ENCODE measurements at places on chromosomes 2 and 18.
A peak's percentile ranks its signal among the peaks of the same experiment; 100 is the strongest.

DNA sequence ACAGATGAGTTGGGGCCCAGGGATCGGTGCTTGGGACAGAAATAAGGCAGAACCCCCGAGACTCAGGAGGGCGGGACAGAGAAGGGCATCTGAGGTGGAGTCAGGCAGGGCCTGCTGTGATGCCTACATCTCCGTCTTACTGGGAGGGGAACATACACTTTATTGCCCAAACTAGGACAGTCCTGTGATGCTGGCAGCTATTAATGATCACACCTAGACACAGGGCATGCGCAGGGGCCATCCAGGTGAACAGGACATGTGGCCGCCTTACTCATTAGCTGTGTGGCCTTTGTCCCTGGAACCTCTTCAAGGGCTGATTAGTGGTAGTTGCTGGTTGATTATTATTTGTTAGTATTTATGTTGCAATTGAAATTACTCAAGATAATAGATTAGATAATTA, 33.2 kb downstream of the MLPH start:
- DNase-seq, result no peak

- no peak for DNase-seq
These were observed 1624.2 kb downstream of the LRP1B start for GRCh38 chr2:140506606-140507005.

GRCh38 chr2:144370937-144371584, 148.9 kb downstream of the ZEB2 start:
- no peak for DNase-seq

- DNase-seq, result no peak
These were observed 146.1 kb upstream of the DLX2 start for GRCh38 chr2:172248785-172249187.

DNA sequence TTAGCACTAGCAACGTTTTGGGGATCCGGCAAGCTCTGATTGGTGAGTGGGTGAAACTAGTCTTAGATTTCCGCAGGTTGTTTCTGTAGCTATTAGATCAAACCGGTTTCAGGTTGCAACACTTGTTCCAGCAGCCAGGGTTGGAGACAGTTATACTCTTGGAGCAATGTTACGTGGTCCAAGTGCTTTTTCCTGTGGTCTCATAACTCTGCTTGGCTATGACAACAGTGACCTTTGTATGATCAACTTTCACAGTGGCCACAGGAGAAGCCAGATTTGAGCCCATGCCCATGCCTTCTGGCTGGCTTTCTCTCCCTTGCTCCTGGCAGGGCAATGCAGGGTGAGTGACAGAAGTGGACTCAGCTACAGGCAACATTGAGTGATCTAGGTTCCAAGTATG, 84.5 kb upstream of the TAF1B start:
- no peak for DNase-seq

- no peak for DNase-seq
These were observed 5.2 kb downstream of the IL37 start for GRCh38 chr2:112916145-112916571.

DNA sequence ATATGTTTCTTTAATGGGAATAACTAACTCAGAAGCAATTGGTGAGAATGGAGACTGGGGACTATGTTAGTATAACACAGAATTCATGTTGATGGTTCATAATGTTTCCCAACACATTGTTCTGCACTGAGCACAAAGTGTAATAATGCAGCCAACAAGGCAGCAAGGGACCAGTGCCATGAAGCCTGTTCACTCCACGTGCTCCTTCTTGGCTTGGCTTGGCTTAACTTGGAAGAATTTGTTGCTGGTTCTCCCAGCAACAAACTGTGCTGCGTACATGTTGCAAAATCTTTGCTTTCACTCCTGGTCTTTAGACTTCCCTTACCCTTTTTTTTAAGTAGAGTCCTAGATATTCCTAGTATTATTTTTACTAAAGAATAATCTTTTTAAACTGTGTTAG, 129.7 kb downstream of the MAP3K20 start:
- DNase-seq, result no peak

DNA sequence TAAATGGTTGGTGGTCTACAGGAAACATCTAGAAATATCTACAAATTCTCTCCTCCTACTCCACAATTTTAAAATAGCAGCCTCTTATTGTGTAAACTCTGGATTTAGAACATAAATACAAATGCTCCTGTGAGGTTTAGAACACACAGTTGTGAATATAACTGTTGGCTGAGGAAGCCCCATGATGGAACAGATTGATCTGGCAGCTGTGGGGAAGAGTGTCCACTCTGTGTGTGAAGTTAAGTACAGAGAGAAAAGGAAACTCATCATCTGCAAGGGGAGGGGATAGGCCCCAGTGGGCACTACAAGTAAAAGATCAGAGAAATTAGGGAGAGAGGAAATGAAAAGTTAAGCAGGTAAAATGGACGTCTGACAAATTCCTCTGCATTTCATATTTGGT, 422.7 kb upstream of the FSHR start:
- no peak for DNase-seq

DNA sequence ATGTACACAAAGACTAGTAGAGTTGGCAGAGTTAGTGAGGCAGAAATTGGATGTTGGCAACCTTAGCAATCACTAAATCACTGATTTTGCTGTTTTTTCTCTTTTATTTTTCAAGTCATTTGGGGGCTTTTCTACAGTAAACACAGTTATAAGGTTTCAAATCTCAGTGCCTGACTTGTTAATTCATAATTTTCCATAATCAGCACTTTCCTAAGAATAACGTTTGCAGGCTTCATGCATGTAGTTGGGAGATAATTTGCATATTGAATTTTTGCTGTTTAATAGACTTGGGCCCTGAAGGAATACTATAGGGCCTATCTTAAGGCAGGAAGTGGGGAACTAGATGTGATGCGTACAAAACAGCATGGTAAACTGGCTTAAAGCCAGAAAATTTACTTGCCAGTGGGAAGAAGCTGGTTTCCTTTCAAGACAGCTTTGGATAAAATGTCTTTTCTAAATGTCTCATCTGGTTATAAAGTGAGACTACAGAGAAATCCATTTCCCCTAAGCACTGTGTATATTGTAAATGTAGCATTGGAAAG, 127.2 kb upstream of the SMIM21 start:
- no peak for DNase-seq

DNA sequence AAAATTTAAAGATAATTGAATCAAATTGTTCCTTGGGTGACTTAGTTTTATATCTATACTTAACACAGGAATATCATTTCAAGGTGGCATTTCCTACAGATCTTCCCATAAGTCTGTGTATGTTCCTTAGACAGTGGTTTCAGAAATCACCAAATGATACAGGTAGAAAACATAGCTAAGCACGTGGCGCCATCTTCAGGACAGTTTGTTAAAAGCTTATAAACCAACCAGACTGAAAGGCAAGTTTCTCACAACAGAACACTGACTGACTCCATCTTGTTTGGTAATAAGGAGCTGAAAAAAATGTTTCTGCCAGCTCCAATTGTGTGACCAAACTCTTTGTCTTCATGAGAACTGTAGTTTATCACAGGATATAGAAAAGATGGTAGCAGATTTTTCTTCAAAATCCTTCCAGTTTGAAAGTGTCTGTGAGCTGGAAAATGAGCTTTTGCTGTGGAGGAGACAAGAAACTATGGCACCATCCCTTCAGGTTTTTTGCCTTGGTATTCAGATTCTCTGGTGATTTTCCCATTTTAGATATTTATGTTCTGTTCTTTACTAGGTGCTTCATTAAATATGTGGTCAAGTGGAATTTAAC, 34.8 kb upstream of the NEUROD1 start:
- peak; percentile 68 for DNase-seq

DNA sequence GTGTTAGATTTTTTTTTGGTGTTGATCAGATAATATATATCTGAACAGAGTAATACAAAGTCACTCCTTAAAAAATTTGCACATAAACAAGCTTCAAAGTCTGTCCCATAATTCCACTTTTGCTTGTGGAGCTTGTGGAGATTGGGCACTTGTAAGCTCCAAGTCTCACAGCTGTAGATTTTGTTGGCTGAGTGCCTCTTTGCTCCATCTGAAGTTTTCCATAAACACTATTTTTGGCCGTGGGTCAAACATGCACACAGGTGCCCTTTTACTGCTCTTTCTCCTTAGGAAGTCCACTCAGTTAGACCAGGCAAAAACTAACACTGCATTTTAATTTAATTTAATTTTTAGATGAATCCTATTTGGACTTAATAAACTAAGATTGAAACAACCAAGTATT, 3.6 kb upstream of the KCNJ13 start:
- no peak for DNase-seq

DNA sequence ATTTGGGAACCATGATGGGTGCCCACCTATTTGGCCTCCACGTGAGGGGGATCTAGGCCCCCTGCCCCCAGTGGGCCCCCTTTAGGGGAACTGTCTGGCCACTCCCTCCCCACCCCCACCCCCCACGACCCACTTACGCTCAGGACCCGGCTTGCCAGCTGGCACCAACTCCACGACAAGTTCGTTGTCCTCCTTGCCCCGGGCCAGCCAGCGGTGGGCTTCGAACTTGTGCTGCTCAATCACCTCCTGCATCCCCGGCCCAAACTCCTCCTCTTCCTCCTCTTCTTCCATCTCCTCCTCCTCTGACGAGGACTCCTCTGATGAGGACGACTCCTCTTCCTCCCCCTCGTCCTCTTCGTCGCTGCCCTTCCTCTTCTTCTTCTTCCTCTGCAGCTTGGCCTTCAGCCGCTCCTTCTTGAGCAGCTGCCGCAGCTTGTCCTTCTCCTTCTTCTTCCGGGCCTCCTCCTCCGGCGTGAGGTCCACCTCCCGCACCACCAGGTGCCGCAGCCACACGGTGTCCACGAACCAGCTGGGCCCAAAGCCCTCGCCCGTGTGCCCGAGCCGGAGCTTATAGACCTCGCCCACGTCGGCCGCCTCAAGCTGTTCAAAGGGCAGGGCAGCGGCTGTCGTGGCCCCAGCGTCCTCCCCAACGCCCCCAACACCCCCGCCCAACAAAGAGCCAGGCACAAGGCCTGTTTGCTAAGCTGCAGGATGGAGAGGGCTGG, 96.9 kb downstream of the LOXHD1 start:
- no peak for DNase-seq

DNA sequence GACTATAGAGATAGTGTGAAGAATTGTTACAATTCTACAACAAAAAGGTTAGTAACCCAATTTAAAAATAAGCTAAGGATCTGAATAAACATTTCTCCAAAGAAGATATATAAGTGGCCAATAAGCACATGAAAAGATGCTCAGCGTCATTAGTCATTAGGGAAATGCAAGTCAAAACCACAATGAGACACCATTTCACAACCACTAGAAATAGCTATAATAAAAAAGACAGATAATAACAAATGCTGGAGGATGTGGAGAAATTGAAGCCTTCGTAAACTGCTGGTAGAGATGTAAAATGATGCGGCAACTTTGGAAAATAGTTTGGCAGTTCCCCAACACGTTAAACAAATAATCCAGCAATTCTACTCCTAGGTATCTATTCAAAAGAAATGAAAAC, 366.5 kb upstream of the POU3F3 start:
- DNase-seq, result no peak

DNA sequence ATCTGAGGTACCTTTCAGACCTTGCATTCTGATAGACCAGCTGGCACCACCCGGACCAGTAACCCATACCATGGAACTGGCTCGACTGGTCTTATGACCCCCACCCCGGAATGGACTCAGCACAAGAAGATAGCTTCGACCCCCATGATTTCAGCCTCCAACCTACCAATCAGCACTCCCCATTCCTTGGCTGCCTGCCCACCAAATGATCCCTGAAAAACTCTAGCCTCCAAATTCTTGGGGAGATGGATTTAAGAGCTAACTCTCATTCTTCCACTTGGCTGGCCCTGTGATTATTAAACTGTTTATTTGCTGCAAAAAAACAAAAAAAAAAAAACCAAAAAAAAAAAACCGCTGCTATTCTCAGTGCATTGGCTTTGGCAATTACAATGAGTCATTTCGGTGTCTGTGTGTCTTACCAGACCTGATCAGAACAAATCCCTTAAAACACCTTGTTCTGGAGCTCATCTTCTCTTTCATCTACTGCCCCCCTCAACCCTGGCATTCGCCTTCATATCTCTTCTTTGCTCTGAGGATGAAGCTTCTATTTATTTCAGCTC, 60.1 kb upstream of the KIF5C start:
- DNase-seq, result no peak

GRCh38 chr2:3117650-3118216, 259.9 kb downstream of the EIPR1 start:
- no peak for DNase-seq

DNA sequence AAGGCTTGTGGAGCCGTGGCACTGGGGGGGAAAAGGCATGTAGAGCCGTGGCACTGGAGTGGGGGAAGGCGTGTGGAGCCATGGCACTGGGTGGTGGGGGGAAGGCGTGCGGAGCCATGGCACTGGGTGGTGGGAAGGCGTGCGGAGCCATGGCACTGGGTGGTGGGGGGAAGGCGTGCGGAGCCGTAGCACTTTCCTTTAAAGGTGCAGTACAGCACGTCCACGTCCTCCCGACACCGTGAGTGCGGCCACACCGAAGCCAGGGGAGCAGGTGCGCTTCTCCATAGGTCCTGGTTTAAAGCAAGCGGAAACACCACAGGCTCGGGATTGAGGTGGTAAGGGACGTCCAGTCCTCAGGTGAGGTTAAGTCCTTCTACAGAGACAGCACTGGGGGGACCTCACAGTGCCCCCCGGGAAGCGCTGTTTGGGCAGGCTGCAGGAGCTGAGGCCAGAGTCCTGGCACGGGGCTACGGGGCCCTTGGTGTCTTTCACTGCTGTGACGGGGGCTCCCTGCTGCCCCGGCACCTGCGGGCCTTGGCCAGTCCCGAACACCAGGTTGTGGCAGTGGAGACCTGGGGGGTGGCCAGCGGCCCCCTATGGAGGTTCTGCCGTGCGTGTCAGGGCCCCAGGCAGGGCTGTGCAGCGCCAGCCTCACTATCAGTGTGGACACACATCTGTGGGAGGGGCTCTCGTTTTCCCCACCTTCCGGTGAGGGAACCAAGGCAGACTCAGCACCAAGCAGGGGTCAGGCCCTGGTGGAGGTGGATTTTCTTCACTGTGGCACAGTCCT, 93.0 kb upstream of the CTDP1 start:
- peak; percentile 4 for DNase-seq

DNA sequence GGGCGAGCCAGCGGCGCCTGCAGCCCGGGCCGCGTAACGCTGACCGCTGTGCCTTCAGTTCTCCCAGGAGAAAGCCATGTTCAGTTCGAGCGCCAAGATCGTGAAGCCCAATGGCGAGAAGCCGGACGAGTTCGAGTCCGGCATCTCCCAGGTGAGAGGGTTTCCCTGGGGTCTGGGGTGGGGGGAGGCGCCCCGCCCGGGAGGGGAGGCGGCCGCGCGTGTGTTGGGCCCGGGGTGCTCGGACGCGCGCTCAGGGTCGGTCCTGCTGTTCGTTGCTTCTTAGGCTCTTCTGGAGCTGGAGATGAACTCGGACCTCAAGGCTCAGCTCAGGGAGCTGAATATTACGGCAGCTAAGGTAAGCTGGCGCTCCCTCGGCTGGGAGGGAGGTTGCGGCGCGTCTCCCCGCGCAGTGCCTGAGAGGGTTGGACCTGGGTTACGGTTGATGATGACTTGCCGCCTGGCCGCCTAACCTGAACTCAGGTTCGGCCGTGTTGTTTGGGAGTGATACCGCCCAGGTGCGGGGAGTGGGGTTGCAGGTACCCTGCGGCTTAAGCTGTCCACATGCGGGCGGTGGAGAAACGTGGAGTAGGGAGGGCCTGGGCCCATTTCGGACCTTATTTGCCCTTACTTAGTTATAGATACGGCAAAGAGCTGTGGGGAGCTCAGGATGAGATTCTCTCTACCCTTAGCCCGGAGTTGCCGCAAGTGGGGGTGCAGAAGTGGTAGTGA, 638 bp downstream of the RPS7 start:
- DNase-seq, result no peak

- no peak for DNase-seq
These were observed 129.3 kb downstream of the CAPN13 start for GRCh38 chr2:30677861-30678385.

GRCh38 chr2:186862869-186863709, 14.1 kb upstream of the ZSWIM2 start:
- no peak for DNase-seq

All from WTC11 (cell line).